ENCODE measurements at places on chromosomes 1 and 21.
A peak's percentile ranks its signal among the peaks of the same experiment; 100 is the strongest.

- DNase-seq, result no peak
Measured at GRCh38 chr1:48019714-48020315, 22.6 kb upstream of the TRABD2B start.

- DNase-seq, result peak; percentile 22
Measured at GRCh38 chr1:237386362-237387143, 344.6 kb downstream of the RYR2 start.

- DNase-seq, result no peak
Measured at GRCh38 chr1:67298762-67299161, 8.9 kb upstream of the IL12RB2 start.

- DNase-seq, result no peak
Measured at GRCh38 chr1:38004284-38005108, 818 bp downstream of the FHL3 start.

GRCh38 chr1:201545851-201546492 lies 7.0 kb downstream of the NAV1 start:
- DNase-seq, result no peak

DNA sequence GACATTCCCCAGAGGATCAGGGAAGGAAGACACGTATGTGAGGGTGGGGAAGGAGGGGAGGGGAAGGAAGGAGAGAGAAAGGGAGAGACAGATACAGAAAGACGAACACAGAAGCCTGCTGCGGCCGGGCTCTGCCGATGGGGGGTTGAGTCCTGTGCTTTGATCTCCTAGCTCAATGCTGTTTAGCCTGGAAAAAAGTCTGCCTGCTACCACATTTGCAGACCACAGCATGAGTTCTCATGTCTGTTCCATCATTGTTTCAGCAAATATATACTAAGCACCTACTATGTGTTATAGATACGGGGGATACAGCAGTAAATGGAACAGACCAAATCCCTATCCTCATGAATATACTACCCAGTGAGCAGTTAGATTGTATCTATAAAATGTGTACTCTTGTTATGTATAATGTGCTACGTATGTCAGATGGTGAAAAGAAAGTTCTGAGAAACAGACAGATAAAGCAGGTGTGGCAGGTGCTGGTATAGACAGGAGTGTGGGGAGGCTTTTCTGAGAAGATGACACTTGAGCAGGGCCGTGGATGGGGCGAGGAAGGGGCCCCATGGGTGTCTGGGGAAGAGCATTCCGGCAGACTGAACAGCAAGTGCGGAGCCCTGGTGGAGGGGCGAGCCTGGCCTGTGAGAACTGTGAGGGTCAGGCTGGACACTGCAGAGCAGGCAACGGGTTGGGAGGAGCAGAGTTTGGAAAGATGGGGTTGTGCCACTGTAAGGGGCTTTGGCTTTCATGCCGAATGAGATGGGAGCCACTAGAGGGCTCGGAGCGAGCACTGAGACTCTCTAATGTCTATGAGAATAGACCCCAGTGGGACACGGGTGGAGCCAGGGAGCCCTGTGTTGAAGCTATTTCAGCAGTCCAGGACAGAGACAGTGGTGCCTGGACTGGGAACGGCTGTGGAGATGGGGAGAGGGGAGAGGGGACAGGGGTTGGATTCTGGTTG lies 34.1 kb downstream of the KIAA1614 start:
- DNase-seq, result no peak

DNA sequence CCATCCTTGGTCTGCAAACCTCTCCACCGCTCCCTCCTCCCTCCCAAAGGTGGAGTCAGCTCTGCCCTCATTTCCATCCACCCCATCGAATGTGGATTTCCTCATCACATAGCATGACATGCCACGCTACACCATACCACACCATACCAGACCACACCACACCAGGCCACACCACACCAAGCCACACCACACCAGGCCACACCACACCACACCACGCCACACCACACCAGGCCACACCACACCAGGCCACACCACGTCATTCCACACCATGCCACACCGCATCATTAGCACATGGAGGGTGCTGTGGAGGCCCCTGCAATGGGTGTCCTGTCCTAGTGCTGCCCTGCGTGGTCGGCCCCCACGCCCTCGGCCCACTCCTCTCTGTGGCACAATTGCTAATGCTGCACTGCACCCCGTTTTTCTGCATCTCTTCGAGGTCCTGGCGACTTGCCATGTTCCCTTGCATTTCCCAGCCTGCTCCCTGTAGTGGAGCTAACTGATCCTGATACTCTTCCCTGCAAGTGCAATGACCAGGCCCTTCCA lies 11.3 kb downstream of the DFFB start:
- no peak for DNase-seq

DNA sequence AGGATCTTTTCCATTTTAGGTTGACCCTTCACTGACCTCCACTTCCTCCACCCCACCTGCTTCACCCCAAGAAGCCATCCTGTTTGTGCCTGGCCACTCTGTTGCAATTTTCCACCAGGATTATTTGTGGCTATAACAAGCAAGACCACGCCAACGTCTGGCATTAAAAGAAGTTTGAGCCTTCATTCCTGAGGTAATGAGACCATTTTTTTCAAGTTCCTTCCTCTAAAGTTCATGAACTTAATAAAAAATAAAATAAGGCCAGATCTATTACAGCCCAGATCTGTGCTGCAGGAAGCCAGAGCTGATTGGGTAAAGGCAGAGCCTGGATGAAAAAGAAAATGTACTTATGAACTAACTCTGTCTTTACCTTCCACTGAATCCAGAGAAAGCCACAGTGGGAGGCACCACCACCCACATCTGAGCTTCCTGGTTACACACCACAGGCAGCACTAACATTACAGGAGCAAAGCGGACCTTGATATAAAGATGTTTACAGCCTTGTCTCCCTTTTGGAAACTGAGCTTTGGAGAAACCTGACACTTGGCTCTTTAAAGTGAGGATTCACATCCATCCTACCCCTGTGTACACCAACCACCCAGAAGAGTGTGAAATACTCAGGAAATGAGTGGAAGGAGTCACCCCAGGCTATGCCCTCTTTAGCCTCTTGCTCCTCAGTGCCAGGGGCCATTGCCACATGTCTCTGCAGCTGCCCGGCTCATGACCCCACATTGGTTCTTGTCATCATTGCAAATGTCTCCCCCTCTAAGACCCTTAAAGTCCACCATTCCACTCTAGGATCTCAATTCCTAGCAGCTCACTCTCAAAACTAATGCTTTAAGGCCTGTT lies 293.6 kb downstream of the PLPP3 start:
- no peak for DNase-seq

- DNase-seq, result no peak
Measured at GRCh38 chr21:33644383-33645074, 2.2 kb downstream of the ITSN1 start.

DNA sequence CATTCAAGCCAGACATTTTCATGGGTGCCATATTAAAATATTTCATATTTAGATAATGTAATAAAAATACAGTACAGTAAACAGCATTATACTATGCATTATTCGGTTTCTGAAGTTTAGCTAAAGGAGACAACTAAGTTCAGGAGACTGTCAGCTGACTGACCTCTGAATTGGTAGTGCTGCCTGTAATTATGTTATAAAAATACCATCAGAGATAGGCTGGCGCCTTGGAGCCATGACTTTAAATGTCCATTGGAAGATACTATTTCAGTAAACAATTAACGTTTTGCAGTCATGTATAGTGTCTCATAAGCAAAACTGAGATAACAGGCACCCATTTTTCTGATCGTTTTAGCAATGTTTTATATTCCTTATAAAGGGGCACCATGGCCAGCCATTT lies 11.3 kb upstream of the RAB29 start:
- DNase-seq, result no peak

- no peak for DNase-seq
Measured at GRCh38 chr1:2610036-2610959, 22.5 kb downstream of the MMEL1 start.

GRCh38 chr1:222413436-222413835 lies 134.5 kb downstream of the HHIPL2 start:
- DNase-seq, result no peak

DNA sequence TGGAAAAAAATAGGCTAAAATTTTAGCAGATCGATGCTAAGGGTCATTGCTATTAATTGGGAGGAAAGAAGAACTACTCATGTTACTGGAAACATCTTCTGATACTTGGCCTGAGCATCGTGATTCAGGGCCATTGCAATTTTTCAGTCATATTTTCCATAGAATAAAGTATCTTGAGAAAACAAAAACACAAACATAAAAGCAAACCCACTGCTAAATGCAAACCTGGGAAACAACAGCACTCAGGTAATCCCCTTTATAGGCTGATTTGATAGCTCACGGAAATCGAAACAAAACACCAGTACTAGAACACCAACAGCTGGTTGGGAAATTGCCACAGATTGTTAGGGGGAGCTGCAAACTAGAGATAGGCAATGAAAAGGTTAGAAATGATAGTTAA lies 172.9 kb upstream of the ESRRG start:
- DNase-seq, result no peak

DNA sequence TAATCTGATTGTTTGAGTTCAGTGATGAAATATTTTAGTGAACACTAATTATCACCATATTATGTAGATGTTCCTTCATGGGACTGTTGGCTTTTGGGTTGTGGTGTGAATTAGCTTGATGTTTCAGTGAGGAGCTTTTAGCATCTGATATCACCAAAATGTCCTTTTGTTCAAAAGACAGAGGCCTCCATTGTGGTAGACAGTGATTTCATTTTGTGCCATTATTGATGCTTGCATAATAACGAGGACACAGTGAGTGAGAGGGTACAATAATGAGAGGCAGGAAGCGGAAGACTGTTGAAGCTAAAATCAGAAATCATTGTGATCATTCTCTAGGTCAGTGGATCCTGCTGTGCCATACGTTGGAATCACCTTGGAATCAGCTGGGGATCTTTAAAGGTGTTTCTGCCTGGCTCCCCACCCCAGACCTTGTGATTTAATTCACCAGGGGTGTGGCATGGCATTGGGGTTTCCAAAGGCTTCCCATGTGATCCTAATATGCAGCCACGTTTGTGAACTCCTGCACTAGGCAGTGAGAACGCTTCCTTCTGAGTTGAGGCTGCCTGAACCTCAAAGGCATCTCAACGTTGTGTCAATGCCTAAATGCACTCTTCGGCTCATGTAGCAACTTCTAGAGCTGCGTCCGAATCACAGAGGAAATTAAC lies 82.1 kb upstream of the KIF1B start:
- DNase-seq, result no peak

GRCh38 chr1:178107823-178108222 lies 13.9 kb downstream of the RASAL2 start:
- DNase-seq, result no peak

- DNase-seq, result no peak
Measured at GRCh38 chr1:36123356-36123755, 1.7 kb downstream of the COL8A2 start.

DNA sequence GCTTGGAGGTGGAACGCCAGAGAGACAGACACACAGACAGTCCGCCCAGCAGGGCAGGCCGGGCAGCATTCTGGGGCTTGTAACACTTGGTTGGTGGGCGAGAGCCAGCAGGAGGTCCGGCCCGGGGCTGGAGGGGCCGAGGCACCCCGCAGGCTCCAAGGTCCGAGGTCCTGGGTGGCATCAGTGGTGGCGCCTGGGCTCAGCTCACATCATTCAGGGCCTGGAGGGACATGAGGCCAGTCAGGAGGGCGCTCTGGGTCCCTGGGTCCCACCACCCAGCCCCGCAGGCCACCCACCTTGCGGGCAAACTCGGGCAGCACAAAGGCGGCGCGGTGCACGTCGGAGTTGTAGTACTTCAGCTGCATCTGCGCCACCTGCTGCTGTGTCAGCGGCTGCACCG lies 5.2 kb downstream of the SRM start:
- no peak for DNase-seq

DNA sequence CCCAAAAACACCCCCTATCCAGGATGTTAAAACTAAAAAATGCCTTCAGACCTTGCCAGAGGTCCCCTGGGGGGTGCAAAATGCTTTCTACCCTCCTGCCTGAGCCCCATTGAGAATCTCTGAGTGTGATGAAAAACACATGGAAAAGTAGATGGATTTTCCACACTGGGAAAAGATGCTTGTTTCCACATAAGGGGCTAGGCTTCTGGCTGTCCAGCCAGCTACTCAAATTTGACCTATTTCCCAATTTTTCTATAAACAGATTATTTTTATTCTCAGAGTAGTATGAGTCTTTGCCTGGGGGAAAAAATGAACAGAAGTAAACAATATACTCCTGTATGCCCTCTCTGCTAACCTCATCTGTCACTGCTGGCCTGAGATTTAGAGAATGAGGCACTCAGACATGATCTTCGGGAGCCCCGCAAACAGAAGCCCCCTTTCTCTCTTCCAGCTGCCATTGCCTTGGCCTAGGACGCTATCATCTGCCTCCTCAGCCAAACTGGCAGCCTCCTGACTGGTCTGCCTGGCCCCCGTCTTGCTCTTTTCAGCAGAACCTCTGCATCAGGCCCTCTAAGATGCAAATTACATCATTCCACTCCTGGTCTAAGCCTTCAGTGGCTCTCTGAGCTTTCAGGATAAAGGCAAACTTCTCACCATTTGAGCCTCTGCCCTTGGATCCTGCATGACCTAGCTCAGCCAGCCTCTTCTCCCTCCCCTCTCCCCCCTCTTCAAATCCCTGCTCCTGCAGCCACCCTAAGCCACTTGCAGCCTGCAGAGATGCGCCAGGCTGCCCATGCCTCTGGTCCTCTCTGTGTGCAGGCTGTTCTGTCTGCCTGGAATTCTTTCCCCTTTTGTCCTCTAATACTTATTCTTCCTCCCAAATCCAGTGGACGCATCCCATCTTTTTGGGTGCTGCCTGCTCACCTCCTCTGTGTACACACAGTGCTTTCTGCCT lies 39.7 kb upstream of the TMEM125 start:
- no peak for DNase-seq

- DNase-seq, result no peak
Measured at GRCh38 chr21:28074676-28075075, 918.0 kb downstream of the LTN1 start.

DNA sequence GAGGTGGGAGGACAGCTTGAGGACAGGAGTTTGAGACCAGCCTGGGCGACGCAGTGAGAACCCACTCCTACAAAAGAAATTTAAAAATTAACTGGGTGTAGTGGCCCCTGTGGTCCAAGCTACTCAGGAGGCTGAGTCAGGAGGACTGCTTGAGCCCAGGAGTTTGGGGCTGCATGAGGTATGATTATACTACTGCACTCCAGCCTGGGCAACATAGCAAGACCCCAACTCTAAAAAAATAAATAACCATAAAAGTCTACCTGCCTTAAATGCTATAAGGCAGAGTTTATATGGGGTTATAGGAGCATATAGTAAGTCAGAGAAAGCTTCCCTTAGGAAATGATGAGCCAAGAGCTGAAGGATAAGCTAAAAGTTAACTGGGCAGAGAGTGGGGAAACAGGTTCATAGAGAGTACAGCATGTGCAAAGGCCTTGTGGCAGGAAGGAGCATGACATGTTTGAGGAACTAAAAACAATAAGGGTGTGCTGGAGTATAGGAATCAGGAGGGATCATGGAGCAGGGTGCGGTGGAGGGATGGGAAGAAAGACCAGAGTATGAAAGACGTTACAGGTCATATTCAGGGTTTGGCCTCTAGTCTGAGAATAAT lies 68.3 kb downstream of the ADSS2 start:
- DNase-seq, result no peak

DNA sequence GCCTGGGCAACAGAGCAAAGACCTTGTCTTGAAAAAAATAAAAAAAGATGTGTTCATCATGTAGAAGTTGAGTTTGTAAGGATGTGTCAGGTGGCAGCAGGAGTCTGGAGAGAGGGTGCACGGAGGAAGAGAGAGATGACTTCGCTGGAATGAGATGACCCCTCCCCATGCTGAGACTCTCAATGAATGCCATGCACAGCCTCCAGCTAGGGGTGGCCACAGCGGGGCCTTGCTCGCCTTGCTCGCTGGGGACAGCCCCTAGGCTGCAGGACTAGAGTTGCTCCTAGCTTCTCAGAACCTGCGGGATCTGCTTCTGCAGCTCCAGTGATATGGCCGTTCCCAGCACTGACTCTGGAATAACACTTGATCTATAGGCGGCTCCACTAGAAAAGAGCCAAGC lies 6.6 kb upstream of the C2CD2 start:
- no peak for DNase-seq

Data from NCI-H1048 (cell line).